Globus pallidus (tissue), 1 donor: ENCODE measurements at places on chromosomes 12 and 14.

DNA sequence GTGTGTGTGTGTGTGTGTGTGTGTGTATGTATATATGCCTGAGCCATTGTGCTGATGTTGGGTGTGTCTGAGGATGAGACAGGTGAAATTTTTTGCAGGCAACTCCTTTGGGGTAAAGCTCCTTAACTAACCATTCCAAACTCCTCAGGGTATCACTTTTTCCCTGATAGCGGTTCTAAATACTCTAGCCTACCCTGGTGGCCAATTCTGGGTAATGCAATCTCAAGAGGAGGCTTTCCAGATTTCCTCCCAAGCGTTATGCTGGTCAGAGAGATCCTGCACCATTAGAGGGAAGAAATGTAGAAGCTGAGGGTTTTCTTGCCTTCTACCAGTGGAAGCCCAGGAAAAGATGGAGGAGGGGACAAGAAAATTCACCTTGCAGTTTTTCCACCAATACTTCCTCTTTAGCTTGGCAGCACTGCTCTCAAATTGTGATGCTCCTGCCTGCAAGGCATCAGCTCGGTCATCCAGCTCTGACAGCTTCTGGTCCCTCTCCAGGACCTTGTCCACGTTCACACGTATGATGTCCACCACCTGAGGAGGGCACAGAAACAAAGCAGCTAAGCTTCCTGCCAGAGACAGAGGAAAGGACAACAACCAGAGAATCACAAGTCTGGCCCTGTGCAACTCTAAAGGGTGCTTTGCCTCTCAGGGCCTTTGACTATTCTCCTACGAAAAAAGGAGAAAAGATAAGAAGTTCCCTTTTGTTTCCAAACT lies 4.9 kb downstream of the VAMP1 start:
- DNase-seq, result peak; percentile 68

GRCh38 chr14:95320955-95321600 lies 1.4 kb upstream of the CLMN start:
- no peak for DNase-seq

GRCh38 chr14:24310265-24310645 lies 315 bp downstream of the LTB4R2 start:
- DNase-seq, result no peak

DNA sequence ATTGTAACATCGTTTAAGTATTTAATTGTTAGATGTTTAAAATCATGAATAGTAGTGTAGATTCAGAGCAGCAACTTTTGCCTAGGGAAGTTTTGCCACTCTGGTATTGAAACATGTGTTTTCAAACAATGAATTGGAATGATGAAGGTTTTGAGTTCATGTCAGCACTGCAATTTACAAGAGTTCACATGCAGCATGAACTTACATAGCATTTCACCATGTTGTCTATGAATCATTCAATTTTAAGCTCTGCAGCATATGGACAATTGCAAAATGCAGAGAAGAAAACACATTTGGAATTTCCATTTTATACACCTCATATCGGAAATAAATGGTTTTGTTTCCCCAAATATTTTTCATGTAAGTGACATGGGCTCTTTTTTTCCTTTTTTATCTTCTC lies 170.7 kb upstream of the CDKN3 start:
- no peak for DNase-seq

DNA sequence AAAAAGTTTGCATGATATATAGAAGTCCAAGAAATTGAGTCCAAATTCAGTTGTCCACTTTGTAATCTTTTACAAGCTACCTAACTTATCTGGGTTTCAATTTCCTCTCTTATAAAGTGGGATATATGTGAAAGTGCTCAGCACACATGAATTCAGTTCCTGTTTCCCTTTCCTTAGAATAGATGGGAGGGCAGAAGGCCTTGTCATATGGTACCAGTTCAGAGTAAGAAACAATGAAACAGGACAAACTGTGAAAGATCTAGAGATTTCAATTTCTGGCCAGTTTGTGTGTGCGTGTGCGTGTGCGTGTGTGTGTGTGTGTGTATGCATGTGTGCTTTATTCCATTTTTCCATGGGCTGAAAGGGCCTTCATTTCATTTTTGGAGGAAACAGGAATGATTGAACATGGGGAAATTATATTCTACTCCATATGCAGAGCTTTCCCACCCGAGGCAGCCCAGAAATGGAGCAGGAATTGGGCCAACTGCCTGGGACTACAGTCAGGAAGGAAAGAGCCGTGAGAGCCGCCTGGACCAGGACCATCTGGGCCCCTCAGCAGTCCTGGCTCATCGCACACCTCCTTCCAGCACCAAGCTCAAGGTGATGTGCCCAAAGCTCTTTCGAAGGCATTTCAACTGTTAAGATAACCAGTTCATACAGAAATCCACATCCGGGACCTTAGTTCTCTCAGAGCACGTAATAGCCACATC lies 183.2 kb downstream of the EPS8 start:
- DNase-seq, result no peak

DNA sequence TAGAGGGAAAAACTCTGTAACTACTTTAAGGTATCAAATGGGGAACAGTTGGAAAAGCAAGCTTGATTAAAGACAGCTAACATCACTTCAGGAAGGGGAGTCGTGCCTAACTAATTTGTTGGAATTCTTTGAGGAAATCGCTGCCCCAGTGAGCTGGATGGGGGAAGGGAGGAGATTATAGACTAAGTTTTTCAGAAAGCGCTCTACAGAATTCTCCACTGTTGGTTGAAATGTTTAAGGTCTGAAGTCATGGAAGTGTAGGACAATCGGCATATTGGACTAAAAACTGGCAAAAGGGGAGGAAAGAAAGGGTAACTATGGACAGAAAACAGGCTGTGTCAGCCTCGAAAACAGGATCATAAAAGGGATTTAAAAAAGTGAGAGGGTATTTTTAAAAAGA lies 229.9 kb upstream of the HMGA2 start:
- no peak for DNase-seq

- no peak for DNase-seq
These were observed 48.8 kb downstream of the LRTM2 start for GRCh38 chr12:1869145-1869544.

GRCh38 chr12:132413931-132414588 lies 75.9 kb upstream of the FBRSL1 start:
- no peak for DNase-seq

DNA sequence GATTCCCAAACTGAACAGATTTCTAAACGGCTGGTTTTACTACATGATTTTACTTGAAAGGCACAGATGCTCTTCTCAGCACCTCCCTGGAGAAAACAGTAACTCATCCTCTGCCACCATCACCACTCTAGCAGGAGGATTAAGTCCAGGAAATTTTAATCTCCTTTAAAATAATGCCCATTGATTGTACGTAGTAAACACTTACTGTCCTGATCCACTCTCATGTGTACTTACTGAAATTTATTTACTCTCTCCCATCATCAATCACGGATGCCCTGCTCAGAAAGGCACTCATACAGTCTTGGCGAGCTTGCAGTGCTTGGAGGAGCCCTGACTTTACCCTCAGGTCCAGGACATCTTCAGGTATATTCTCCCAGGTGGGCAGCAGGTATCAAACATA lies 239.8 kb upstream of the EGLN3 start:
- no peak for DNase-seq

DNA sequence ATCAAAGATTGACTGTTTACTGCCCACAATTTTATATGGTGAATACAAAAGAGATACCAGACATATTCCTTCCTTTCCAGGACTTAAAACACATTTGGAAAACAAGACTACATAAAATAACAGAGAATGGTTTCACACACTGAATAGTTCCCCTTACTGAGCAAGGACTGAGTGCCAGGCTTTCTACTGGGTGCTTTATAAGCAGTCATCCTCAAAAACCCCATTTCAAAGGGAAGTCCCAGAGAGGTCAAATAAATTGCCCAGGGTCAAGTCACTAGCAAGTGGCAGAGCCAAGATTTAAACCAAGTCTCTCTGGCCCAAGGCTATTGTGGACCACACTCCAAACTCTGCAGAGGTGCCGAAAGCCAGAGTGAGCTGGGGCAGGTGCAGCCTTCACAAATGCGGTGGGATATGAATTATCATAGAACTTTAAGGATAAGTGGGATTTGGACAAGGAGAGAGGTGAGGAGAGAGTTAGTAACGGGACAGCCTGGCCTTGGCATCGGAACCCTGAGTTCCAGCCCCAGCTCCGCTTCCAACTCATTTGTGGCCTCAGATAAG lies 9.1 kb upstream of the RPAP3 start:
- no peak for DNase-seq

- peak; percentile 36 for DNase-seq
These were observed 412.3 kb downstream of the RPS29 start for GRCh38 chr14:49173765-49174373.

GRCh38 chr14:99541677-99542470 lies 60.7 kb downstream of the CCNK start:
- no peak for DNase-seq

DNA sequence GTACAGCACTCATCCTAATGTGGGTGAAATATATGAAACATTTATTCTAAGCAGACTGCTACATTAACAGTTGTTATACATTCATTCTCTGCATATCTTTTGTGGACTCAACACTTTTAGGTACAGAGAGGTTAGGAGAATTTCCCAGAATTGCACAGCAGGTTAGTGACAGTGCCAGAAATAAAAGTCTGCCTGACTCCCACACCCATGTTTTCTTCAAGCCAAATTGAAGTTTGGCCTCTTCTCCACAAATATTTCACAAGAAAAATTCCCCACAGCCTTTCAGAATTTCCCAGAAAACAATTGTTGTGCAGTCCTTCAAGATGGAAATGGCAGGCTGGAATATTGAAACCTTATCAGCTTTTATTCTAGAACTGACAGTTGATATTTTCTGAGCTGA lies 464.8 kb downstream of the RAD51B start:
- DNase-seq, result no peak

GRCh38 chr12:101327546-101327945 lies 47.6 kb downstream of the UTP20 start:
- no peak for DNase-seq

DNA sequence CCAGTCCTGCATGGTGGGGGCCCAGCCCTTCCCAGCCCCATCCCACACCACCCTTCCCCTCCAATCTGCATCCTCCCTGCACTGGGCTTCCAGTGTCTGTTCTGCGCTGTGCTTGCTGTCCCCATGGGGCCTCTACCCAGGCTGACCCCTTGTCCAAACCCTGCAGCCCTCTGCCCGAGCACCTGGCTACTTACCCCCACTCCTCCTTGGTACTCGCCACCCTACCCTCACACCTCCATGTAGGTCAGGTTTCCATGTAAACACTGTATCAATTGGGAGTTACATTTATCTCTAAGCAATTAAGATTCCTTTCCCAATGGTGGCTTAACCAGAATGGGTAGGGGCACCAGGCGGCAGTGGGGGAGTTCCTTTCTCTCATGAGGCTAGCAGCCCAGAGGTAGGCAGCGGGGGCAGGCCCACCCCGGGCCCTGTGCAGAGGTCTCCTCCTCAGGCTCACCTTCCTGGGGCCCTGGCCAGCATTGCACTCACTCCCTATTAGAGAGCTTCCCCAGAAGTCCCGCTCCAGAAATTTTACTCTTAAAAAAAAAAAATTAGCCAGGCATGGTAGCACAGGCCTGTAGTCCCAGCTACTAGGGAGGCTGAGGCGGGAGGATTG lies 76.6 kb upstream of the CCND2 start:
- DNase-seq, result no peak

- DNase-seq, result no peak
These were observed 28.8 kb downstream of the SEL1L start for GRCh38 chr14:81504864-81505263.

- no peak for DNase-seq
These were observed 60.7 kb downstream of the SSPN start for GRCh38 chr12:26255893-26256645.

DNA sequence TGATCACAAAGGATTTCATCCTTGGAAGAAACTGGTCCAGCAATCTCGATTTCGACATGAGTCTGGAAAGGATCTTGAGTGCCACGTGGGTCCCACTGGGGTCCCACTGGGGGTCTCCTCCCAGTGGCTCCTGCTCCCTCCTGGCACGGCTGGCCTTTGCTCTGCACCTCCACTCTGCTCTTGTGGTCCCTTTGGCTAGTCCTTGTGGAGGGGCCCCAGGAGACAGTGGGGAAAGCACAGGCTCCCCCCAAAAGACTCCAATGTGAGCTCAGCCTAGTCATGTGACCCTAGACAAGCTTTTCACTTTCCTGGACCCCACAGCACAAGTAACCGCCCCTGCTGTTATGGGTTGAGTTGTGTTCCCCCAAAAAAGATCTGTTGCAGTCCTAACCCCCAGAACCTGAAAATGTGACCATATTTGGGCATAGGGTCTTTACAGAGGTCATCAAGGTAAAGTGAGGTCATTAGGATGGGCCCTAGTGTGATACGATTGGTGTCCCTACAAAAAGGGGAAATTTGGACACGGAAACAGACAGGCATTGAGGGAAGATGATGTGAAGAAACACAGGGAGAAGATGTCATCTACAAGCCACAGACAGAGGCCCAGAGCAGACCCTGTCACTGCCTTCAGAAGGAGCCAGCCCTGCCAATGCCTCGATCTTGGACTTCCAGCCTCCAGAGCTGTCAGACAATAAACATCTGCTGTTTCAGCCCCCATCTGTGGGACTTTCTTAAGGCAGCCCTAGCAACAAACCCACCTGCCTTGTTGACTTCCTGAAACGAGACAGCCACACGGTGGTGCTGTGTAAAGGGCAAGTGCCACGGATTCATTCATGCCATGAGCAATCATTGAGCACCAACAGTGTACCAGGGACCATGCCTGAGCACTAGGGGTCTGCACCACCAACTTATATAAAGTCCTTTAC lies 23.8 kb upstream of the PPP2R5C start:
- DNase-seq, result no peak

DNA sequence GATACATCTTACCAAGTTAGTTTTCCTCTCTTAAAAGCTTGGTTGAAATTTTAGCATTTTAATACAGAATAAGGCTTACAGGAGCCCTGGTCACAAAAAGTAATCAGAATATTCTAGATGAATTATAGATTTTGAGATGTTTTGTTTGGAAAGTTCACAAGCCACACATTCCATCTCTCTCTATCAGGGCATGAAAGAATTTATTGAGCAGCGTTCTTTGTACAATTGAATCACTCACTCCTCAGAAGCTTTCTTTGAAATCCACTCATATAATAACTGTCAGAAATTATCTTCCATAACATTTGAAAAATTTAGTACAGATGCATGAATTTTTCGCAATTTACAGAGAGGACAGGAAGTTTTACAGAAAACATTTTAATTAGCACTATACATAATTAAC lies 938.6 kb upstream of the MDGA2 start:
- DNase-seq, result no peak
